HTR-8/SVneo (cell line): ENCODE measurements at places on chromosomes 11 and 22.

GRCh38 chr11:1023811-1024596 is 12.5 kb downstream of the MUC6 start:
- no peak for DNase-seq

GRCh38 chr22:22547226-22547625 is 11.8 kb downstream of the PRAME start:
- DNase-seq, result no peak

GRCh38 chr22:26789951-26790350 is 132.6 kb downstream of the MIAT start:
- no peak for DNase-seq

GRCh38 chr22:49155039-49155769 is 672.5 kb downstream of the BRD1 start:
- DNase-seq, result no peak

DNA sequence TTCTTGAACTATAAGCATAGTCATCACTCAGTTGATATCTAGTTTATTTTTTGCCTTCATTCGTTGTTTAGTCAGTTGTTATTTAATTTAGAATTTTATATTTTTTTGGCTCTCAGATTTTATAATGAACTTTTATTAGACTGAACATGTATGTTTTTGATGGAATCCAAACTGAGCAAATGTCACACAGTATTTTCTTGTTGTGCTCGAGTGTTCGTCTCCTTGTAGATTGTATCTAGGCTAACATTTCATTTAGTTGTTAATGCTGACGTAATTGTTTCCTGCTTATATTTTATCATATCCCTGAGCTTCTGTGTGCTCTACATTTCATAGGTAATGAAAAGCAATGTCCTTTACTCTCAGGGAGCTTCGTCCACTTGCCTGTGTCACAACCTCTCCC is 286.2 kb downstream of the TMEM135 start:
- no peak for DNase-seq
